ENCODE measurements at places on chromosomes 11 and 22.
A peak's percentile ranks its signal among the peaks of the same experiment; 100 is the strongest.

DNA sequence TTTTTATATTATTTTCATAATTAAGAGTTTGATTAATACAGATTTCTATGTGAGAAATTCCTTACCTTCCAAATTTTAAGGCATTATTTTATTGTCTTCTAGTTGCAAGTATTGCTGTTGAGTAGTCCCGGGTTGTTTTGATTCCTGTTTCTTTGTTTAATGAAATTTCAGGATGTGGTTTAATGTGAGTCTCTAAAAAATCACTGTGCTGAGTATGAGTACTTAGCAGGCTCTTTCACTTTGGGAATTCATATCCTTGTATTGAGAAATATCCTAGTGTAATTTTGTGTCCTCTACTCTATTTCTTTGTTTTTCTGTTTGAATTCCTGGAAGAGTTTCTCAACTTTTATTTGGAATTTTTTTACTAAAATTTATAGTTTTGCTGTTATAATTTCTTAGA, 113.2 kb downstream of the TMEM135 start:
- peak; percentile 28 for DNase-seq

DNA sequence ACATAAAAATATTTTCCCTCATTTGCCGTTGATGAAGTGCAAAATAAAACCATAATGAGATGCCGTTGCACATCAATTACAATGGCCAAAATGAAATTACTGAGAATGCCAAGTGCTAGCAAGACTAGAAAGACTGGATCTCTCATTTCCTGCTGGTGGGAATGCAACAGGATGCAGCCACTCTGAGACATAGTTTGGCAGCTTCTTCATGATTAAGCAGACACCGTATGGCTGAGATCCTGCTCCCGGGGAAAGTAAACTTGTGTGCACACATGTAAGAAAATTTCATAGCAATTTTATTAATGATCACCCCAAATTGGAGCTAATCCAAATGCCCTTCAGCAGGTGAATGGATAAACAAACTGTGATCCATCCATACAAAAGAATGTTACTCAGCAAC, 1013.2 kb downstream of the TBC1D22A start:
- DNase-seq: no peak

DNA sequence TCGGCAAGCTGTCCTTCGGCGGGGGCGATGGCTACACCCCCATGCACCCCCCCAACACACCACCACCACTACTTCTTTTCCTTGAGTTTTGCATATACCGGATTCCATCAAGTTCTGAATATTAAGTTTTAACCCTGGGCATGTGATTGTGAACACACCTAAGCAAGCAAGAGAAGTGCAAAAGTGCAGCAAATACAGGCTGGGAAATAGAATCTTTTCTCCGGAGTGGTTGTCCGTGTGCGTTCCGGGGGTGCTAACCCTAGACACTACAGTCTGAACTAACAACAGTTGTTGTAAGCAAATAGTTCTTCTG, 574 bp downstream of the PRSS23 start:
- DNase-seq: no peak

GRCh38 chr11:3196161-3197043, 22.2 kb downstream of the MRGPRG start:
- DNase-seq: no peak

GRCh38 chr22:33405194-33405593, 347.0 kb upstream of the SYN3 start:
- no peak for DNase-seq

GRCh38 chr11:62138630-62139425, 15.0 kb downstream of the INCENP start:
- no peak for DNase-seq

GRCh38 chr11:63945477-63946163, 6.8 kb downstream of the NAA40 start:
- peak; percentile 77 for DNase-seq

DNA sequence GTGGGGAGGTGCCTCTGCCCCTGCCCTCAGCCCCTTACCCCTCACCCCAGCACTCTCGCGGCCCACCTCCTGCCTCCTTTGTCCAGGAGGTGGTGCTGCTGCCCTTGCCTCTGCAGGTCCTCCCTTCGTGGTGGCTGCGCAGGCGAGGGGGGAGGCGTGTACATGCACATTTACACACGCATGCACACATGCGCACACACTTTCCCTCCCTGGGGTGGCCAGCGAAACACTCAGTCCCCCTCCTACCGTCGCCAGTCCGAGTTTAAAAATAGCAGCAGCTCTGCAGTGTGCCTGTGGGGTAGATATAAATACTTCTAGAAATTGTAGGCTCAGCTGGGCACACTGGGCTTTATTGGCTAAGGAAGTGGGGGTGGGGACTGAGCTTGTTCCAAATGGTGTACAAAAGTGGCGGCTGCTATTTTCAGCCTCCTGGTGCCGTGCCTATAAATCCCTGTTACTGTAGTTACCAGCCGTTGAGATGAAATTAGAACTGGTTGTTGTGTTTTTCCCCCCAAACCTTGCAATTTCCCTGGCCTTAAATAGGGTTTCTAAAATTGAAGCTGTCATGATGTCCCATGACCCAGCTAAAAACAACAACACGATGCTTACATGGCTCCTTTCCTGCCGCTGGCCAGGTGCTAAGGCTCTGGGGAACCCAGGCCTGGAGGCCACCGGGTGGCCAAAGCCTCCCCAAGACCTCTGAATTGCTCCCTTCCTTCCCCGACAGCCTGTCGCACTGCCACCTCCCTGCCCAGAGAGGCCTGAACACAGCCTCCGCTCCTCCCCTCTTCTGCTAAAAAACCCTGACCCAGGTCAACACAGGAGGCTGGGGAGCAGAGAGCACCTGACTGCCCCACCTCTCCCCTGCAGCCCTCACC, 12.4 kb downstream of the PICK1 start:
- DNase-seq: peak; percentile 19

GRCh38 chr11:42647993-42648392, 663.8 kb upstream of the API5 start:
- no peak for DNase-seq

GRCh38 chr11:9905960-9906791, 242.3 kb downstream of the SWAP70 start:
- DNase-seq: peak; percentile 79

DNA sequence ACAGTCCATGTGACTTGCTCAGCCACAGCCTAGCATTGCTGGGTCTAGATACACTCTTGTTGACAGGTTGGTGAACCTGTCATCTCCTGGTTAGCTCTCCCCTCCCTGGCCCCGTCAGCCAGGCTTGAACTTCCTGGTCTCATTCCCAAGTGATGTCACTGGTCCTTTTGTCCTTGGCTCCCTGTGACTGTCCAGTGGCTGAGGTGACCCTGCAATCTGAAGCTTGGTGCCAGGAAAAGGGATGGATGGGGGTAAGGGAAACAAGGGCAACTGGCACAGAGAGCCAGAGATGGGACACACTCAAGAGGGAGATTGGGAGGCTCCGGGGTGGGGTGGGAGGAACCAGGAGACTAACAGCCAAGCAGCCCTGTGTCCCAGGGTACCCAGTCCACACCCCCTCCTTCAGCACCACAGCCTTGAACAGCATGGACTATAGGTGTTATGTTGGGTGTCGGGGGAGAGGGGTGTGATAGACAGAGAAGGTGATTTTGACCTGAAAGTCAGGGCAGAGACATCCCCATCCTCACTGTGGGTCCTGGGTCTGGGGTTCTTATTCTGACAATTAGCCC, 63.8 kb upstream of the THY1 start:
- DNase-seq: no peak

DNA sequence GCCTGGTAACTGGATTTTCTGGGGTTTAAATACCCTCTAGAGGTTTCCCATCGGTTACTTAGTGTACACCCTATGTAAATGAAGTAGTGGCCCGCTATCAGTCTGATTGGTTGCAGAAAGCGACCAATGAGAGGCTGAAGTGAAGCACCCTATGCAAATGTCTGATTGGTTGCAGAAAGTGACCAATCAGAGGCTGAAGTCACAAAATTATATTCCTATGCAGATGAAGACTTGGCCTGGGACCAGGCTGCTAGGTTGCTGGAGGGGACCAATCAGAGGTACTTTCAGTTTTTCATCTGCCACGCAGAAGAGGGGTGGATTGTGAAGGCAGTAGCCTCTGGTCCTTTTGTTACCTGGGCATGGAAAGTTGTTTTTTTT, 134.8 kb downstream of the TBC1D22A start:
- no peak for DNase-seq

DNA sequence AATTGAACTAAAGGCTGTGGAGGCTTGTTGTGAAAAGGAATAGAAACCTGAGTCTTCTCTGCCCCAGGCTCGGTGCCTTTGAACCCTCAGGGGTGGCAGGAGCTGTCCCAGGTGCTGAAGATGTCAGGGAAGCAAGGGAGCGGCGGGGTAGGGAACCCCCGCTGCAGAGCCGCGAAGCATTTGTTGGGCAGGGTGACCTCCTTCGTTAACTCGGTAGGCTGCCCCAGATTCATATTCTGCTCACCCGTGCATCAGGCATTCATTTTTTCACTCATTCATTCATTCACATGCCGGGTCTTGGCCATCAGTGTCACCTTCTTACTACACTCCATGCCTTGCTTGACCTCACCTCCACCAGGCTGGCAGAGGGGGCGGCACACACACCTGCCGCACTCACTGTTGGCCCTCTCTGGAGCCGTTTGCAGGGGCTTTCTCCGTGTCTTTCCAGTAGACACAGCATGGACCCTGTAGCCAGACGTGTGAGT, 618.9 kb downstream of the BRD1 start:
- DNase-seq: no peak

GRCh38 chr22:43829904-43830851, 18.1 kb upstream of the EFCAB6 start:
- DNase-seq: no peak

DNA sequence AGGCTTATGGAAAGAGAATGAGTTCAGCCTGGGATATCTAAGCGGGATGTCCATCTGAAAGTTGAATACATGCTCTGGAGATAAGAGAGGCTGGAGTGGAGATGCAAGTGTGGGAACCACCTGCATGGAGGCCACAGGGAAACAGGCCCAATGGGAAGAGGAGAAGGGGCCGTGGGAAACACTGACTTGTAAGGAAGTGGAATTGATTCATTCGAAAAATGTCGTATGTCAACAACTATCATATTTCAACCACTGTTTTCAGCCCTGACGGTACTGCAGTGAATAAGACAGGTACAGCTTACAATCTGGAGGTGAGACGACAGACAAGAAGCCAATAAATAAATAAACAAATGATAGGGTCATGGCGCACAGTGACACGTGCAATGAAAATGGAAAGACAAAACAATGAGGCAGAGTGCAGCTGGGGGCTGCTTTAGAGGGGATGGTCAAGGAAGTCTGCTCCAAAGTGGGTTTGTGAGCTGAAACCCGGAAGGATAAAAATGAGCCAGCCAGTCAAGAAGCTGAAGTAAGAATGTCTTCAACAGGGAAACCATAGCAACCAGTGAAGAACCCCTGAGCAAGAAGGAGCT, 35.9 kb downstream of the EFCAB6 start:
- no peak for DNase-seq

DNA sequence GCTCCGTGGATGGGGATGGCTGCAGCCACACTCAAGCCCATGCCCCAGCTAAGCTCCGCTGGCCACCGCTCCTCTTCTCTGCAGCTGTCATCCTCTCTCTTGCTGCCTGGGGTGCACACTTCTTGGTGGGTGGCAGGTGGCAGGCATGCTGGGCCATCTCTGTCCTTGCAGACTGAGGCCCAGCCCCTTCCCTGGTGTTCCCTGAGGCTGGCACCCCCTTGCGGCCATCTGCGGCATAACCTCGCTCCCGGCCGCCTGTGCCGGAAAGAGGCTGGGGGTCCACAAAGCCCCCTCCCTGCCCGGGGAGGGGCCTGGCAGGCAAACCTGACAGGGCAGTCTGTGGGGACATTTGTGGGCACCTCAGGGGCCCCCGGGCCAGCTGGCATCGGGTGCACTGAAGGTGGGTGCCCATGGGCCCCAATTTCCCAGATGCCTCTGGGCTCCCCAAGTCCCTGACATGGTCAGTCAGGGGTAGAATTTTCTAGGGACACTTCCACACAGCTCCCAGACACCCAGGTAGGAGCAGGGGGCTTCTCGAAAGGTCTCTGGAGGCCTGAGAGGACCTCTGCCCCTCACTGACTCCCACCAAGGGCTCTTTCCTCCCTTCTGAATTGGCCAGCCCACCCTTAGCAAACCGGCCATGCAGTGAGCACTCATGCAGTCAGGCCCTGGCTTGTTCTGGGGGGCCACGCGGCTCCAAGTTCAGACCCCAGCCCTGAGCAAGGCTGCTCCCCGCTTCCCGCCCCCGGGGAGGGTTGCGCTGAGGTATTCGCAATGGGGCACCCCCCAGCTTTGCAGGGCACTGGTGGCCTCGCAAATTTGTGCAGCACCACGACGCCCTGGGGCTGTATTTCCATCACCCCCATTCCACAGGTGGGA, 23.5 kb upstream of the TH start:
- peak; percentile 29 for DNase-seq

DNA sequence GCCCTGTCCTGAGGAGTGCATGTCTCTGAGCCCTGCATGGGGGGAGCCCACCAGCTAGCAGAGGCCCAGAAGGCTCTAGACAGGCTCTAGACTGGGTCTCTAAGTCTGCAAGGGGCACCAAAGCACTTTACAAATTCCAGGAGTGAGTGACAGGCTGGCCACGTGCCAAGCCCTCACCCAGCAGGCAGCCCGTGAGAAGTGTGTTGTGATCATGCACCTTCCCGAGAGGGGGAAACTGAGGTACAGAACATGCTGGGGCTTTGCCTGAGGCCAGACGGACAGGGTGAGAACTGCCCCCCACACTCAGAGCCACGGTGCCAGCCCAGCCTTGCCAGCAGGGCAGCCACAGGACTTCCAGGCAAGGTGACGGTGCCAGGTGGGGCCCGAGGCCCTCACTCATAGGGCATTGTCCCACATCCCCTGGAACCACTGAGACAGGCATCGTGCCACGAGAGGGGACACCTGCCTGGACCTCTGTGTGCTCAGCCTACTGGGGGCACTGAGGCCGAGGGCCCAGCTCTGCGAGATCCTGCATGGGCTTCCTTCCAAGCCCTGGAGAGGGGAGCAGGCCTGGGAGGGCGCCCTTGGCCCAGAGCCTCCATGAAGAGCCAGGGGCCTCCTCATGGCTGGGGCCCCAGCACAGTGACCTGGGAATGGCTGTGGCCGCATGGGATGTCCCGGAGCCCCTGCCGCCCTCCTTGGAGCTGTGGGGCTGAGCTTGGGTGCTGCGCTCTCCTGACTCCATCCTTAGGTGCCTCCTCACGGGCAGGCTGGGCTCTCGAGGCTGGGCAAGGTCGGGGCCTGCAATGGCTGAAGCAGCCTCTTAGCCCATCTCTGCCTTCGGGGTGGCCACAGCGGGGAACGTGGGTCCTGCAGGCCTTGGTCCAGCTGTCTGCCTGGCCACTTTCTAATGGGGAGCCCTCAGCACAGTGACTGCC, 121.5 kb downstream of the KCNQ1OT1 start:
- DNase-seq: no peak

- DNase-seq: no peak
These were observed 31.3 kb downstream of the LMO1 start for GRCh38 chr11:8232414-8232813.

DNA sequence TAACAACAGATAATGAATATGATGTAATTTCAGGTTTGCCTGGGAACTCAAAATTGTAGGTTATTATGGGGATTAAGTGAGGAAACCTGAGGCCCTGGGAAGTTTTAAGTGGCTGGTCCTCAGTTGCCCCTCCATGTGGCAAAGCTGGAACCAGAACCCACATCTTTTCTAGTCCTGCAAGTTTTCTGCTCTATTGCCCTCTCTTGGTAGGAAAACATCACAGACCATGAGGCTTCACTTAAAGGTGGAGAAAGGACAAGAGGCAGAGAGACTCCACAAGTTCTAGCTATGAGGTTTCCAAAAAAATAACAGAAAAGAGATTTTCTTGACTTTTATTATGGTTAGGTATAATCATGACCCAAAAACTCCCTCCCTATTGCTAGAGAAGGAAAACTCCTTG, 115.5 kb upstream of the DDI1 start:
- no peak for DNase-seq

- DNase-seq: no peak
These were observed 8.8 kb downstream of the ACP2 start for GRCh38 chr11:47239852-47240251.
